ENCODE measurements at places on chromosomes 4 and X.

- peak overlapping the region; percentile 93 for H3K27ac ChIP-seq
- H3K4me3 ChIP-seq: peak overlapping the region; percentile 91
- H3K4me1 ChIP-seq: peaks cover 15% of the 10 kb centered on the region
- peaks cover 2% of the 10 kb centered on the region for H3K36me3 ChIP-seq
- no peak for DNase-seq
These were observed 1.2 kb downstream of the RPGR start for GRCh38 chrX:38326086-38326485.

GRCh38 chrX:27446423-27446822, 16.7 kb downstream of the PPP4R3C start:
- no peak overlapping the region for H3K27ac ChIP-seq
- no peaks in the 10 kb centered on the region for H3K36me3 ChIP-seq
- H3K4me1 ChIP-seq: no peaks in the 10 kb centered on the region
- no peak overlapping the region for H3K4me3 ChIP-seq
- H3K27me3 ChIP-seq: no peaks in the 10 kb centered on the region

DNA sequence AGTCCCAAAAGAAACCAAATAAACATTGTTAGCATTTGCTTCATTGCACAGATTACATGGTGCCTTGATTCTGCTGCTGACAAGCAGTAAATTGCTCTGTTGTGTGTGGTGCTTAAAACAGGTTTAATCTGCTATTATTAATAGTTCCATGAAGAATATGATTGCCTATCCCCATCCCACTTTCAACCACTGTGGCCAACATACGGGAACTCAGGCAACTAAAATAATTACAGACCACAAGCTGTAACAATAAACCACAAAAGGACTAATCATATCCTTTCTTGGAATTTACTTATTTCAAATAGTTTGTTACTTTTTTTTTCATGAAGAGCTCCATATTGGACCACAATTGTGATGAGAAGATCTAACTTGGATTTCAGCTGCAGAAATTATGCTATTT, 131.5 kb downstream of the PACRGL start:
- no peaks in the 10 kb centered on the region for H3K27me3 ChIP-seq
- H3K4me3 ChIP-seq: no peak overlapping the region
- no peak overlapping the region for H3K27ac ChIP-seq
- H3K4me1 ChIP-seq: no peaks in the 10 kb centered on the region
- H3K36me3 ChIP-seq: no peaks in the 10 kb centered on the region

DNA sequence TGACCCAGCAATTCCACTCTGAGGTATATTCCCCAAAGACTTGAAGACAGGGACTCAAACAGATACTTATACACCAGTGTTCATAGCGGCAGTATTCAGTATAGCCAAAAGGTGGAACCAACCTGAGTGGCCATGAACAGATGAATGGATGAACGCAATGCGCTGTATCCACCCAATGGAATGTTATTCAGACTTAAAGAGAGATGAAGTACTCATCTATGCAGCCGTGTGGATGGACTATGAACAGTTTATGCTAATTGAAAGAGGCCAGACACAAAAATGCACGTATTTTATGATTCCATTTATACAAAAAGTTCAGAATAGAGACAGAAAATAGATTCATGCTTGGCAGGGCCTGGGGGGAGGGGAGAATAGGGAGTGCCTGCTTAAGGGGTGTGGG, 26.3 kb downstream of the PRPS2 start:
- no peaks in the 10 kb centered on the region for H3K27me3 ChIP-seq
- no peaks in the 10 kb centered on the region for H3K4me1 ChIP-seq
- no peak overlapping the region for H3K4me3 ChIP-seq
- no peak overlapping the region for H3K27ac ChIP-seq
- no peaks in the 10 kb centered on the region for H3K36me3 ChIP-seq

- H3K4me1 ChIP-seq: no peaks in the 10 kb centered on the region
- peaks cover 37% of the 10 kb centered on the region for H3K27me3 ChIP-seq
- no peak for DNase-seq
These were observed 17.9 kb downstream of the REELD1 start for GRCh38 chr4:146232131-146232722.

DNA sequence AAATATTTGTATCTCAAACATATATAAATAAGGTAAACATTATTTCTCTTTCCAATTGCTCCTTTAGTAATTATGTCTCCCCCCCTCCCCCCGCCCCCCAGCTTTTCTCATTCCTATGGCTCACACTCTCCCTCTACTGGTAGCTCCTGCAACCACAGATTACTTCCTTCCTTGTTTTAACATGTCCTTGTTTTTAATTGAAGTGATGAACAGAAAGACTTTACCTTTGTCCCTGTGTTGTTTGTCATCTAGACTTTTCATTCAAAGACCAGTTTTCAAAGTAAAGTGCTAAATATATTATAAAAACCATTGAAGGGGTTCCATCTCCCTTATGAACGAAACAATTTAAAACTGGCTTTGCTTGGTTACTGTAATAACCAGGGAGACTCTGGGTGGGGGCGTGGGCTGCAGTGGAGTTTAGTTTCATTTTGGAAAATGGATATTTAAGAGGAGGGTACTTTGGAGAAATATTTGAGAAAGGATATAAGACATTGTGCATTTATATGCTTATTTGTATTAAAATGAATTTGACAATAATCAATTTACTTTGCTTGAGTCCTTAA, 352.9 kb downstream of the RAPGEF2 start:
- no peak for DNase-seq
- peaks cover 3% of the 10 kb centered on the region for H3K4me1 ChIP-seq
- H3K27me3 ChIP-seq: peaks cover 6% of the 10 kb centered on the region

- H3K27ac ChIP-seq: no peak overlapping the region
- no peak overlapping the region for H3K4me3 ChIP-seq
- no peak for DNase-seq
- no peaks in the 10 kb centered on the region for H3K27me3 ChIP-seq
- no peaks in the 10 kb centered on the region for H3K4me1 ChIP-seq
These were observed 21.1 kb upstream of the PLS3 start for GRCh38 chrX:115539841-115540240.

DNA sequence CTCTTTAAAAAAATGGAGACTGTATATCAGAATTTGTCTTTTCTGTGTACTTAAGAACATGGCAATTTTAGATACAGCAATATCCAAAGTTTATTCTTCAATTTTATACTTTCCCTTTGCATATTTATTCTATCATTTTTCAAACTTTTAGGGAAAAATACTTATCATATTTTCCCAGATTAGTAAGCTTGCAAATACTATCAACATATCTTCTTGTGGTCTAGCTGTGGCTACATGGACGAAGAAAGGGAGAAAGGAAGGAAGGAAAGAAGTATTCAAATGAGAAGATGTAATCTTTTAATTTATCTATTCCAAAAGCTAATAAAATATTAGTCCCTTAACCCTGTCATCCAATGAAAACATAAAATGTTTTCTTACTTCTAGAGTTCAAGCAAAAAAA, 797.8 kb upstream of the GALNTL6 start:
- H3K27ac ChIP-seq: no peak overlapping the region
- no peak overlapping the region for H3K4me3 ChIP-seq
- no peaks in the 10 kb centered on the region for H3K36me3 ChIP-seq
- DNase-seq: no peak
- no peaks in the 10 kb centered on the region for H3K27me3 ChIP-seq
- H3K4me1 ChIP-seq: no peaks in the 10 kb centered on the region

- DNase-seq: no peak
- peaks cover 13% of the 10 kb centered on the region for H3K27me3 ChIP-seq
- no peak overlapping the region for H3K27ac ChIP-seq
- H3K4me3 ChIP-seq: peak overlapping the region; percentile 74
- peaks cover 4% of the 10 kb centered on the region for H3K36me3 ChIP-seq
- peaks cover 4% of the 10 kb centered on the region for H3K4me1 ChIP-seq
These were observed 21.1 kb downstream of the PDE6B start for GRCh38 chr4:646460-646859.

GRCh38 chr4:123167931-123168330, 228.7 kb upstream of the SPRY1 start:
- no peak overlapping the region for H3K4me3 ChIP-seq
- H3K4me1 ChIP-seq: no peaks in the 10 kb centered on the region
- H3K27me3 ChIP-seq: no peaks in the 10 kb centered on the region

DNA sequence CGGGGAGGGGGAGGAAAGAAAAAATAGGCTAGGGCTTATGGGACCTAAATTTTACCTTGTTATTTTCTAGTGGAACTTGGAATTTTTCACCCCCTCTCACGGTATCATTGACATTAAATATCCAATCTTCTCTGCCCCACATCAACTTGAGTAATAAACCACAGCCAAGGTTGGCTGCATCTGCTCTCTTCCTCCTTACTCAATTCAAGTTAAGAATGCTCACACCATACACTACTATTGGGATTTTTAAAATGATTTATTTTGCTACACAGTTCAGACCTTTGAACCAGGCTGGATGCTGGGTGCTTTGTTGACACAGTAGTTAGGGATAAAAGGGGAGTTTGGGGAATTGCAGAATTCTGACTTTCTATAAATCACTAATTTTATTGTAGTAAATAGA, 78.2 kb upstream of the DHX15 start:
- H3K36me3 ChIP-seq: no peaks in the 10 kb centered on the region
- no peak overlapping the region for H3K27ac ChIP-seq
- H3K4me1 ChIP-seq: no peaks in the 10 kb centered on the region
- no peak overlapping the region for H3K4me3 ChIP-seq

- peaks cover 3% of the 10 kb centered on the region for H3K36me3 ChIP-seq
- no peak for DNase-seq
- no peak overlapping the region for H3K27ac ChIP-seq
- H3K4me3 ChIP-seq: no peak overlapping the region
- peaks cover 10% of the 10 kb centered on the region for H3K27me3 ChIP-seq
These were observed 4.8 kb upstream of the GAR1 start for GRCh38 chr4:109810552-109811387.
